Heart right ventricle (tissue), 16 donors: ENCODE measurements at places on chromosomes 7 and 10. TPM values are rescaled to one million over a fixed set of nuclear protein-coding genes. Genes with fewer than 3 reads are reported as not detected.

DNA sequence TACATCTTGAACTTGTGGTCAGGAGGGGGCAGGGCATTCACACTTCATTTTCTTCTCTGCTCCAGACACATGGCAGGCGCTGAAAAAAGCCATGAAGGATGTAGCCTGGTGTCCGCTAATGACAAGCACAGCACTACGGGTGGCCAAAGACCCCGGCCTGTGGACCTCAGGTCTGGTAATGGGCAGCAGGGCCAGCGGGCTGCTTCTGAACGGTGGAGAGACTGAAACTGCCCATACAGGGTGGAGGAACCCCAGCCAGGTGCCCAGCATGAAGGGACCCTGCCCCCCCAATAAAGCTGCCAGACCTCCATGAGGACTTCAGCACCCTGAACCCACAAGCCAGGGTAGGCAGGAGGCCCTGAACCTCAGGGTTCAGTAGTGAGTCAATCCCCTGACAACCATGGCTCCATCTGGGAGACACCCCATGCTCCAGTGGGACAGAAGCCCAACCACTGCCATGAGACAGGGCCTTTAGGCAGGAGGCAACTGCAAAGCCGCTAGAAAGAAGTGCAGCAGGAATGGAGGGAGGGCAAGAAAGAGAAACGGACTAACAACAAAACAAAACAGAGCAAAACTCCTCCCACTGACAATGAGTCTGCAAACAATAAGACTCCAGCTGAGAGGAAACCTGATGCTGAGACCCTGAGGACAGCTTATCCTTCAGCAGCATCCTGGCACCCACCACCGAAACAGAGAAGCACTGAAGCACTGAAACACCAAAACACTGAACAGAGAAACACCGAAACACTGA is 140.2 kb upstream of the PPP2R2D start:
- no peaks in the 10 kb centered on the region for H3K36me3 ChIP-seq
- H3K4me3 ChIP-seq = no peak overlapping the region
- H3K27me3 ChIP-seq = peaks cover 6% of the 10 kb centered on the region
- H3K27ac ChIP-seq = no peak overlapping the region

DNA sequence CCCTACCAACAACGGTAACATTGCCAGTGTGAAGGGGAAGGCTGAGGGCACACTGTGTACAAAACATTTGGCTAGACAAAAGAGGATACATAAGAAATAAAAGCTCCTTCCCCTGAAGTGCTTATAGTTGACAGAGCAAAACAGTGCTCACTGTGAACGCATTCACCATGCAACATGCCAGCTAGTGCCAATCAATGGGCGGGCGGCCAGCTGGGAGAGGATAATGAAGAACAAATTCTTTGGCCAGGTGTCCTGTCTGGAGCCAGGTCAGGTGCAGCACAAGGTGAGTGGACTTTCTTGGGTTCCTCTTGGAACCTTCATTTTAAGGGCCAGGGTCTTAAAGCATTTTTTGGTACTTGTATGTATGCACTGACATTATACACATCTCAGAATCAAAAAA is 106.1 kb downstream of the ICA1 start:
- H3K4me3 ChIP-seq = no peak overlapping the region
- no peak overlapping the region for H3K27ac ChIP-seq
- H3K4me1 ChIP-seq = peaks cover 7% of the 10 kb centered on the region
- H3K36me3 ChIP-seq = no peaks in the 10 kb centered on the region

DNA sequence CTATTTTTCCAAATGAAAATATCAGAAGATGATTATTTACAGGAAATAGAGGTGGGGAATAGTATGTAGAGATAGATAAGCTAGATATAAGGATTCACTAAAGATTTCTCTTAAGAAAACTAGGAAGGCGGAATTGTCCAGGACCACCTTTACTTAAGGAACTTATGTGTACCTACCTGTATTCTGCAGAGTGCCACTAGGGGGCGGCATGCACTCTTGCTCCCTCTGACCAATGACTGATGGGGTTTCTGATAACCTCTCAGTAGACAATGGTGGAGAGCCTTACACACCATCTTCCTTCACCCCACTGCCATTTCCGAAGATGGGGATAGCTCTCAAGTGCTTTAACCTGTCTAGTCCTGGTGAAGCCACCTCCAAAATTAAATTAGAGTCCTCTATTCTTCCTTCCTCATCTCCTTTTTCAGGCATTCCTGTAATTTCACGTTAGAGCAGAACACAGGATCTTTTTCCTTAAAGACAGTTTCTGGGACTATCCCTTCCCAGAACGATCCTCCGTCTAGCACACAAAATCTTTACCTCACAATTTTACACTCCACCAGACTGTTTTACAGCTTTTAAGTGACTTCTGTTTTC is 453.1 kb downstream of the SORCS1 start:
- DNase-seq = peak; percentile 20
- H3K27ac ChIP-seq = no peak overlapping the region
- no peaks in the 10 kb centered on the region for H3K36me3 ChIP-seq
- H3K4me1 ChIP-seq = no peaks in the 10 kb centered on the region

DNA sequence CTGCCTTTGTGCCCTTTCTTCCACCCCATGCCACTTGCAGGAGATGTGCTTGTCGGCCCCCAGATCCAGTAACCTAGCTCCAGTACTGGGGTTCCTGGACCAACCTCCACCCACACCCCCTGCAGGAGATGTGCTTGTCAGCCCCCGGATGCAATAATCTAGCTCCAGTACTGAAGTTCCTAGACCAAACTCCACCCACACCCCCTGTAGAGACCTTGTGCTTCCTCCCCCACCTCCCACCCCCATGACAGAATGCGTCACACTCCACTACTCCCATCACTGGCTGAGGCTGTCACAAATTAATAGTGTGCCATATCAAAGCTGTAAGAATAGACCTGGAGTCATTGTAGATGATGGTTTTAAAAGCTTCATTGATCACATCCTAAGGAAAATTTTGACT is 185.0 kb downstream of the BICC1 start:
- H3K27me3 ChIP-seq = no peaks in the 10 kb centered on the region
- DNase-seq = no peak
- H3K4me1 ChIP-seq = no peaks in the 10 kb centered on the region
- H3K36me3 ChIP-seq = no peaks in the 10 kb centered on the region

- no peak for DNase-seq
- no peak overlapping the region for H3K4me3 ChIP-seq
- no peaks in the 10 kb centered on the region for H3K4me1 ChIP-seq
- no peaks in the 10 kb centered on the region for H3K36me3 ChIP-seq
These were observed 485.1 kb downstream of the GLRX3 start for GRCh38 chr10:130621231-130621775.

DNA sequence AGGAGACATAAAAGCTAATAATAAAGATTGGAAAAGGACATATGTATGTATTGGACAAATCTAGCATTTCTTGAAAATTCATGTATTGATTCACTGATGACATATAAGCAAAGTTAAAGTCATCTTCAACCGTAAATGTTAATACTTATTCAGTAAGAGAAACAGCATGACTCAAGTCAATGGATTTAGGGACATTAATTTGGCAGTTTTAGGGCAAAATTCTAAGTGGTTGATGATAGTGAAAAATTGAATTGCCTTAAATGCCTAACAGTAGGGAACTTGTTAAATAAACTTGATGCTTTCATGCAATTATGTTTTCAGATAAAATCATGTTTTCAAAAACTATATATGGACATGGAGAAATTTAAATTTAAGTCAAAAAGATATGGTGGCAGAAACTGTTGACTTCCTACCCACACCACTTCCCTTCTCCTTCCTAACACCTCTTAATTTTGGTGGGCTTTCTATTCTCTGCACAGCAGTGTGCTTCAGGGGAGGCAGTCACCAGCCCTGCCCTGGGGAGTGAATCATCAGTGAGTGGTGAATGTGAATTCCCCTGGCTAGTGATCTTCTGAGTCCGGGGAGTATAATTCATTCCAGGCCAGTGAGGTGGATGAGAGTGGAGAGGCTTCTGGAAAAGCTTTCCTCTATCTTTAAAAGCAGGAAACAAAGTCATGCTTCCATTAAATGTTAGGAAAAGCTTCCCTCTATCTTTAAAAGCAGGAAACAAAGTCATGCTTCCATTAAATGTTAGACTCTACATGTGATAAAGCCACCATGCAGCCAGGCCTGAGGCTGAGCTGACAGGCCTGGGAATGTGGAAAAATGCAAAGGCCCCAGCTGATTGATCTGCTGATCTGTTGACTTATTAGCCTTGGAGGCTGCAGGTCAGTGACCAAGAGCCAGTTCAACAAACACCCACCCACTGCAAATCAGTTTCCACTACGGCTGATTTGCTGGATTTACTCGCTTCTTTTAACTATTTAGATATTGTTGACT is 25.2 kb upstream of the ITGB1 start:
- no peak for DNase-seq
- no peaks in the 10 kb centered on the region for H3K27me3 ChIP-seq
- no peak overlapping the region for H3K4me3 ChIP-seq
- no peaks in the 10 kb centered on the region for H3K36me3 ChIP-seq
- peaks cover 37% of the 10 kb centered on the region for H3K4me1 ChIP-seq
- H3K27ac ChIP-seq = peak overlapping the region; percentile 96

GRCh38 chr7:114663502-114663901 is 248.9 kb downstream of the FOXP2 start:
- H3K4me1 ChIP-seq = no peaks in the 10 kb centered on the region
- no peaks in the 10 kb centered on the region for H3K27me3 ChIP-seq
- no peak for DNase-seq
- no peak overlapping the region for H3K4me3 ChIP-seq
- H3K36me3 ChIP-seq = no peaks in the 10 kb centered on the region

GRCh38 chr10:91208642-91209041 is 11.8 kb upstream of the PCGF5 start:
- no peak for DNase-seq
- peaks cover 6% of the 10 kb centered on the region for H3K4me1 ChIP-seq
- no peaks in the 10 kb centered on the region for H3K27me3 ChIP-seq
- no peak overlapping the region for H3K27ac ChIP-seq

DNA sequence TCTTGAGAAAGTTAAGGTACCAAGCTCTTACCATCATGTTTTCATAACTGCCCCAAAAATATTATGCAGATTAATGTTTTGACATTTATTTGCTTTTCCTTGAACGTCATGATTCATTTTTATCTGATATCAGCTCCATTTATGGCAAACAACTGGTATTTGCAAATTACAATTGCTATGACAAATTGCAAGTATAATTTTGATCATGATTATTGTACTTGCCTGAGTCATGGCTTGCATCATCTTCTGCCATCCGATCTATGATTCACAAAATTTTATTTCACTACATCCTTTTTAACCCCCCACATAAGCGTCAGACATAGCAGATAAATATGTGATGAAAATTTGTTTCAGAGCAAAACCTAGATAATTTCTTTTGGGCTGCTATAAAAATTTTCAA is 155.0 kb downstream of the STK31 start:
- no peak overlapping the region for H3K27ac ChIP-seq
- no peak for DNase-seq
- no peak overlapping the region for H3K4me3 ChIP-seq
- H3K27me3 ChIP-seq = no peaks in the 10 kb centered on the region

- DNase-seq = no peak
- peak overlapping the region; percentile 53 for H3K27ac ChIP-seq
- H3K4me3 ChIP-seq = no peak overlapping the region
- H3K36me3 ChIP-seq = no peaks in the 10 kb centered on the region
These were observed 6.5 kb downstream of the MDH2 start for GRCh38 chr7:76054123-76055120.

- no peak overlapping the region for H3K4me3 ChIP-seq
- no peak for DNase-seq
- no peak overlapping the region for H3K27ac ChIP-seq
- H3K27me3 ChIP-seq = no peaks in the 10 kb centered on the region
These were observed 188.8 kb upstream of the TCF7L2 start for GRCh38 chr10:112761256-112761655.

DNA sequence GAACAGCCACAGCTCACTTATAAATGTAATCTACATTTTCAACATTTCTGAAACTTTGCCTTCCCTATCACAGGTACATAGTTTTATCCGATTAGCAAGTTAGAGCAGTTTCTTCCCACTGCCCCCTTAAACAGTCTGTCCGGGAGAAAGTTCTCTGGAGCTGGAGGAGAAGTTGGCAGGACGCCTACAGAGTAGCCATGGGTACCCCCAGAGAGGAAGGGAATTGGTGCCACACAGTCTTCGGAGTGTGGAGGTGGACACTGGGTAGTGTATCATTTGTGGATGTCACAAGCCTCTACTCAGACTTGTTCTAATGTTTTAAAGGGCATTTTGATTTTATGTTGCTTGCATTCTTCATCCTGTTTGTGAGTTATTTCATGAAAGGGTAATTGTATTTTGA is 39.0 kb downstream of the TAF3 start:
- DNase-seq = no peak
- H3K27ac ChIP-seq = no peak overlapping the region
- H3K27me3 ChIP-seq = no peaks in the 10 kb centered on the region
- no peaks in the 10 kb centered on the region for H3K36me3 ChIP-seq
- no peak overlapping the region for H3K4me3 ChIP-seq

DNA sequence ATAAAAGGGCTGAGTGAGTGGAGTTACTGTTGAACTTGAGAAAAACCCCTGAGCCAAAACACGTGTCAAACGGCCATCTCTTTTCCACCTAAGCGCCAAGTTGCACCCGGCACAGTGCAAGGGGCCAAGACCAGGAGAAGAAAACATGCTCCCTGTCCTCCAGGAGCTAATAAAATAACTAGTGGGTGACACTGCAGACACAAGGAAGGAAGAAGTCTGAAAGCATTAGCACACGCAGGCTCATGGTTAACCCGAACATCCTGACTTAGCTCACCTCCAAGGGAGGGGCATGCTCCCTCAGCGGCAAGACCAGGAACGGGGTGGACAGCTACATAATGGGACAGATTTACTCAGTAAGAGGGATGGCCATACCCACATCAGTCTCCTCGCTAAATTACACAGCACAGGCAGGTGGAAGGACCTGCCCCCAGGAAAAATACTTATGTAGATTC is 65.0 kb downstream of the PIP4K2A start:
- DNase-seq = no peak
- no peak overlapping the region for H3K4me3 ChIP-seq
- H3K4me1 ChIP-seq = peaks cover 30% of the 10 kb centered on the region
- no peaks in the 10 kb centered on the region for H3K27me3 ChIP-seq
- H3K27ac ChIP-seq = no peak overlapping the region

GRCh38 chr10:93383562-93383981 is 98.6 kb downstream of the MYOF start:
- no peaks in the 10 kb centered on the region for H3K36me3 ChIP-seq
- H3K4me1 ChIP-seq = peaks cover 6% of the 10 kb centered on the region
- H3K4me3 ChIP-seq = no peak overlapping the region
- peak overlapping the region; percentile 14 for H3K27ac ChIP-seq

The GNAT3 gene
- polyA plus RNA-seq = not detected

The CCDC6 gene
- 4.4 TPM for polyA plus RNA-seq

The NPFFR1 gene
- not detected for polyA plus RNA-seq

The EPHA1 gene
- 0.73 TPM for polyA plus RNA-seq

The MYH16 gene
- polyA plus RNA-seq = not detected

The AGR2 gene
- not detected for polyA plus RNA-seq

The SFTPA2 gene
- not detected for polyA plus RNA-seq
